ENCODE measurements at places on chromosomes 2 and 18. TPM values are rescaled to one million over a fixed set of nuclear protein-coding genes. Genes with fewer than 3 reads are reported as not detected.

DNA sequence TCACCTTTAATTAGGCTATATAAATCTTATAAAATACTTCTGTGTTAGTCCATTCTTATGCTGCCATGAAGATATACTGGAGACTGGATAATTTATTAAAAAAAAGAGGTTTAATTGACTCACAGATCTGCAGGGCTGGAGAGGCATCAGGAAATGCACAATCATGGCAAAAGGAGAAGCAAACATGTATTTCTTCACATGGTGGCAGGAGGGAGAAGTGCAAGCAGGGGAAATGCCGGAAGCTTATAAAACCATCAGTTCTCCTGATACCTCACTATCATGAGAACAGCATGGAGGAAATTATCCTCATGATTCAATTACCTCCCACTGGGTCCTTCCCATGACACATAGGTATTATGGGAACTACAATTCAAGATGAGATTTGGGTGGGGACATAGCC is 504.4 kb downstream of the RIT2 start:
- no peak for DNase-seq

- DNase-seq = peak; percentile 41
Observed at GRCh38 chr2:229270551-229271410, at the start of gene PID1. TSS of gene PID1 (minus strand) at chr2:229271287. CDS start at chr2:229271043, 244 bp downstream.

DNA sequence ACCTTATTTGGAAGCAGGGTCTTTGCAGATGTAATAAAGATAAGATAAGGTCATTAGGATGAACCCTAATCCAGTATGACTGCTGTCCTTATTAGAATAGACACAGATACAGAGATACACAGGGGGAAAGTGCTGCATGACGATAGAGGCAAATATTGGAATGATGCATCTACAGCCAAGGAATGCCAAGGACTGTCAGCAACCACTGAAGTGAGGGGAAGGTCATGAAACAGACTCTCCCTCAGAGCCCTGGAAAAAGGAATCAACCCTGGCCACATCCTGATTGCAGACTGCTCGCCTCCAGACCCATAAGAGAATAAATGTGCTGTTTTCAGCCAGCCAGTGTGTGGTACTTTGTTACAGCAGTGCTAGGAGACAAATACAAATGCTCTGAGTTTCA is 14.8 kb downstream of the TMEM237 start:
- DNase-seq = no peak

DNA sequence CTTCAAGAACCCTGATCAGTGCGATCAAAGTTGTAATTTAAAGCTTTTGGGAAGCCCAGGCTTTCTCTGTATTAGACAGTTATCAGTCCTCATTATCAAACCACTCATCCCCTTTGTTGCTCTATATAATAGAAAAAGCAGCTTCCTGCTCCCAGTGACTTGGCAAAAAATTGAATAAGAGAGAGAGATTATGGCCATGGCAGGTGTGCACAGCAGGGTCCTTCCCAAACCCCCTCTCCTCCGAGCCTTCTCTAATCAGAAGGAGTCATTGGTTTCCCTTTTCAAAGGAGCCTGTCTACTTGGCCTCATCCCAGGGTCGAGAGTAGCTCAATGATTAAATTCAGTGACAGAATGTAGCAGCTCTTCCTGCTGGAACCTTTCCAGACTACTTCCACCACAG is 81.5 kb downstream of the SEMA4F start:
- no peak for DNase-seq

- DNase-seq = no peak
Observed at GRCh38 chr2:205682971-205683501, 735 bp downstream of the NRP2 start.

GRCh38 chr2:223383315-223383714 is 218.8 kb downstream of the SCG2 start:
- no peak for DNase-seq

- no peak for DNase-seq
Observed at GRCh38 chr18:59459369-59460071, 100.5 kb upstream of the LMAN1 start.

GRCh38 chr2:189782221-189782671 is 1.9 kb downstream of the ORMDL1 start:
- no peak for DNase-seq

DNA sequence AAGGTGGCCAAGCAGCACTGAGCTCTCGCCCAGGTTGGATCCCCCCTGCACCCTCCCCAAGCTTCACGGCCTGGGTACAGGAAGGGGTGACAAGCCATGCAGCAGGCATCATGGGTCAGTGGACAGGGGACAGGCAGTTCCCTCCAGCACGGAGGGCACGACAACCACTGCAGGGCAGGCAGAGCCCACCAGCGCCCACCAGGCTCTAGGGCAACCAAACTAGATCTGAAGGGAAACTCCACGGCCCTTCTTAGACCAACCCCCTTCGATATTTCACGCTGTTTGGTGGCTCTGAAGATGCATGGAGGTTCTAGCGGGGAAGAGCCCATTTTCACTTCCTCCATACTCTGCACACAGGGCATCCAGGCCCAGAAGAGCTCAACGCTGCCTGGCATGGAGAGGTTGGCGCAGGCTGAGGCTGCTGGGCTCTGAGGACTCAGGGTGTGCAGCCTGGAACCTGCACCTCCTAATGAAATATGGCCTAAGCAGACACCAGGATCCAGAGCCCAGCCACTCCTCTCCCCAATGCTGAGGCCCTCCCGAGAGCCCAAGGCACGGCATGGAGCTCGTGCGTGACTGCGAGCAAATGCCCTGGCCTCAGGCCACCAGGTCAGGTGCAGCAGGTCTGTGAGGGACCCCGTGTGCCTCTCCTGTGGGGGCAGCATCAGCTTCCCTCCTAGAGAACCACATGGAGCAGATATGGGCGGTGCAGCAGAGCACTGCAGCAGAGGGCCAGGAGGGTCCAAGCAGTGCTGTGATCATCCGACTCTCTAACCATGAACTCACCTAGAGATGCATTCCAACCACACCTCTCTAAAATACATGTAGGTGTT is 8.7 kb upstream of the MTERF4 start:
- no peak for DNase-seq

UGT1A4 gene
- not detected for total RNA-seq

DNA sequence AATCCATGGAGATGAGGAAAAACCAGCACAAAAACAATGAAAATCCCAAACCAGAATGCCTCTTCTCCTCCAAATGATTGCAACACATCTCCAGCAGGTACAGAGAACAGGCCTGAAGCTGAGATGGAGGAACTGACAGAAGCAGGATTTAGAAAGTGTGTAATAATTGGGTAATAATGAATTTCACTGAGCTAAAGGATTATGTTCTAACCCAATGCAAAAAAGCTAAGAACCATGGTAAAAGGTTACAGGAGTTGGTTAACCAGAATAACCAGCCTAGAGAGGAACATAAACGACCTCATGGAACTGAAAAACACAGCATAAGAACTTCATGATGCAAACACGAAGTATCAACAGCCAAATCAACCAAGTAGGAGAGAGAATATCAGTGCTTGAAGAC is 13.7 kb upstream of the SERPINB11 start:
- DNase-seq = no peak

SPDYA gene
- 1.7 TPM for total RNA-seq

DNA sequence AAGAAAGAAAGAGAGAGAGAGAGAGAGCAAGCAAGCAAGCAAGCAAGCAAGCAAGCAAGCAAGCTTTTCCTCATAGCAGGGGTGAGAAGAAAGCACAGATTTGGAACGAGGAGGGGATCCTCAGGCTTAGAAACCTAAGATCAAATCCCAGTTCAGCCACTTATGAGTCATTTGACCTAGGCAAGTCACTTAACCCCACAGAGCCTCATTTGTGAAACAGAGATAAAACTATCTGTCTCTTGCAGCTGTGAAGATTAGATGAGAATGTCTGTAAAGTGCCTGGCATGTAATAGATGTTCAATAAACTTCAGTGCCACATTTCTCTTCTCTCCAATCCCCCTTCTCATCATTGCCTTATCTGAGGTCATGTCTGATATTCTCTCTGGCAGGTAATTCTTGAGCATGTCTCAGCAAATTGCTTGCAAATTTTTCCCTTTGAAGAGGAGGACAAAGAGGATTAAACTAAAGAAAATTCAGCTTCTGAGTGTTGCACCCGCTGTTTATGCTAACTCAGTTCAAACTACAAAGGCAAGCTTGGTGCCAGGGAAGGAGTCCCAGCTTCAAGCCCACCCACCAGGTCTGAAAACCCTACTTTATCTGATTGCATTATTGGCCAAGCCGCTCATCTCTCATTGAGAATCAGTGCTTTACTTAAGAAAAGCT is 20.3 kb downstream of the ALK start:
- no peak for DNase-seq

DNA sequence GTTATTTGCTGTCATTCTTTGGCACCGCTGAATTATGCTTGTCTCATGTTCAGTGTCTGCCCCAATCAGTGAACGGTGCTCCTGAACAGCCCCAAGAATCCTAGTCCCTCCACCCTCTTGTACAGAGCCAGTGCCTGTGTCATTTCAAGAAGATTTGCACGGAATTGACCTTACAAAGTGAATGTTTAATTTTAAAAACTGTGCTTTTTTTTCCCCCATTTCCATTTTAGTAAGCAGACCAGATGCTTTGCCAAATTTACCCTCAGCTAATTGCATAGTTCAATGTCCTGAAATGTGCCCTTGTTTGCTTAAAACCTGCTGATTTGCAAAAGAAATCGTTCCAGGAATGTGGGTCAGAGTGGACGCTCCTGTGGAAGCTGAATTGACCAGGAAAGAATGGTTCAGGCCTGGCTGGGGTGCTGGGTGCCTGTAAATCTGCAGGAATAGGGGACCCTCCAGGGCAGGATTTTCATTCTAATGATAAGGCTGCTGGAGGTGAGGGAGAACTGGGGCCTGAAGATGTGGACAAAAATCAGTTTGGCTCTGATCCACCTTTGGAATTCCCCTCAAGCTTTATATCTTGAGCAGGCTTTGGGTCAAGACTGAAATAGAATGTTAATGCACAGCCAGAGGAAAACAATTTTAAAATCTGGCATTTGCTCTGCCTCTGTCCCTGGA is 20.1 kb downstream of the TMEM17 start:
- no peak for DNase-seq

GRCh38 chr2:100124761-100125160 is 17.6 kb downstream of the AFF3 start:
- DNase-seq = no peak

DNA sequence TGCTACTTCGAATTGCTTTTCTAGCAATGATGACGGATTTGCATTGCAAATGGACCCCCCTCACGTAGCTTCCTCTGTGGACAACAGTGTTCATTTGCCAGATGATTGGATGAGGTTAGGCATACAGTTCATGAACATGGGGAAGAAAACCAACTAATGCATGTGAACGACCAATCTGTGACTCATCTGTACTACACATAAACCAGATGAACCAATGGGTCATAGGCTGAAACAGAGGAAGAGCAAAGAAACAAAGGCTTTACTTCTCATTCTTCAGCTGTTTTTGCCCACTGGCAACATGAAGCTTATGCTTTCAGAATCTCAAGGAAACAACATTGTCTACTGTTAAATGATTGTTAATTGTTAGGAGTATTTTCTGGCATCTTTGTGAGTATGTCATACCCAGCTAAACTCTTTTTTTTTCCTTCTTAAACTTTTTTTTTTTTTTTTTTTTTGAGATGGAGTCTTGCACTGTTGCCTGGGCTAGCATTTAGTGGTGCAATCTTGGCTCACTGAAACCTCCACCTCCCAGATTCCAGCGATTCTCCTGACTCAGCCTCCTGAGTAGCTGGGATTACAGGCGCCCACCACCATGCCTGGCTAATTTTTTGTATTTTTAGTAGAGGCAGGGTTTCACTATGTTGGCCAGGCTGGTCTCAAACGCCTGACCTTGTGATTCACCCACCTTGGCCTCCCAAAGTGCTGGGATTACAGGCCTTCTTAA is 35.5 kb downstream of the EFEMP1 start:
- no peak for DNase-seq

GRCh38 chr2:191051177-191051576 is 37.2 kb upstream of the STAT1 start:
- no peak for DNase-seq

GRCh38 chr2:63436488-63436887 is 151.8 kb downstream of the WDPCP start:
- no peak for DNase-seq

GRCh38 chr18:10417191-10417590 is 37.2 kb upstream of the APCDD1 start:
- DNase-seq = no peak

ITGB6 gene
- 14.3 TPM for total RNA-seq

DNA sequence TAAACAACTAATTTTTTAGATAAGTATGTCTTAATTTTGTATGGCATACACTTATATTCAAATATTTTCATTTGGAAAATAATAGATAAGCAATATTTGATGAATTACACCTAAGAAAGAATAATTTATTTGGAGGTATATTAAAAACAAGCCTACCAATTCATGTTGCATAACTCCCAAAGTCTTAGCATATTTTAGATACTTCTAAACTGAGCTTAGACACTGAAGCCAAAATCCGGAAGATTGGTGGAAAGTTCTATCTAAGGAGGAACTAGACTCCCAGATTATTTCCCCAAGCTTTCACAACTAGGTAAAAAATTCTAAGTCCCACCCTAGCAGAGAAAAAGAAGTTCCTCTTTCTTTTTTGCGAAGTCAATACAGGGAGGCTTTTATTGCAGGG is 221.0 kb upstream of the MMADHC start:
- DNase-seq = no peak

BCL2 gene
- 8.5 TPM for total RNA-seq

NDUFS1 gene
- total RNA-seq = 61.5 TPM

- DNase-seq = no peak
Observed at GRCh38 chr2:53739032-53739431, 28.6 kb upstream of the CHAC2 start.

DNA sequence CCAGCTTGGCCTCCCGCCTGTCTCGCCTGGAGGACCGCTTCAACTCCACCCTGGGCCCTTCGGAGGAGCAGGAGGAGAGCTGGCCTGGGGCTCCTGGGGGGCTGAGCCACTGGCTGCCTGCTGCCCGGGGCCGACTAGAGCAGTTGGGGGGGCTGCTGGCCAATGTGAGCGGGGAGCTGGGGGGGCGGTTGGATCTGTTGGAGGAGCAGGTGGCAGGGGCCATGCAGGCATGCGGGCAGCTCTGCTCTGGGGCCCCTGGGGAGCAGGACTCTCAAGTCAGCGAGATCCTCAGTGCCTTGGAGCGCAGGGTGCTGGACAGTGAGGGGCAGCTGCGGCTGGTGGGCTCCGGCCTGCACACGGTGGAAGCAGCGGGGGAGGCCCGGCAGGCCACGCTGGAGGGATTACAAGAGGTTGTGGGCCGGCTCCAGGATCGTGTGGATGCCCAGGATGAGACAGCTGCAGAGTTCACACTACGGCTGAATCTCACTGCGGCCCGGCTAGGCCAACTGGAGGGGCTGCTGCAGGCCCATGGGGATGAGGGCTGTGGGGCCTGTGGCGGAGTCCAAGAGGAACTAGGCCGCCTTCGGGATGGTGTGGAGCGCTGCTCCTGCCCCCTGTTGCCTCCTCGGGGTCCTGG is 3.7 kb upstream of the KHK start:
- no peak for DNase-seq

INHA gene
- total RNA-seq = 3.6 TPM

IL36B gene
- total RNA-seq = not detected

SULT1C4 gene
- total RNA-seq = 17.5 TPM

SCYGR6 gene
- not detected for total RNA-seq

DNA sequence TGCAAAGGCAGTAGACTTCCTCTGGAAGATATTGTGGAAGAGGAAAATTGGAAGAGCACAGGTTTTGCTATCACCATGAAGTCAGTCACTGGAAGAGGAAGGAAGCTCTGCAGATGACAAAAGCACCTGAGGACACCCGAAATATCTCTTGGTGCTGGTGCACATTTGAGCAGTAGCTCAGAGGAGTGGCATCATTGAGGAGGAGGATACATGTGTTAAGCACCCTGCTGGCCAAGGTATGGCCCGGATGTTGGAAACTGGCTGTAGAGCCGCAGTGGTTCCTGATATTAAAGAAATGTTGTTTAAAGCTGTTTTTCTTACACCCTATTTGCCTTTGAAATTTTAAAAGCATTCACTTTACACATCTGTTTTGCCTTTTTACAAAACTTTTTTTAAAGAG is 32.7 kb upstream of the SCYGR2 start:
- no peak for DNase-seq
